ENCODE measurements at places on chromosomes 13 and 19.

- DNase-seq = no peak
Measured at GRCh38 chr13:30409886-30410704, 12.2 kb upstream of the UBE2L5 start.

GRCh38 chr13:96862999-96863398, 131.3 kb downstream of the OXGR1 start:
- no peak for DNase-seq

- DNase-seq = no peak
Measured at GRCh38 chr19:17107546-17108452, 32.2 kb downstream of the MYO9B start.

- peak; percentile 81 for DNase-seq
Measured at GRCh38 chr19:29524201-29524911, 1.4 kb upstream of the VSTM2B start.

- no peak for DNase-seq
Measured at GRCh38 chr19:10412257-10412977, 7.9 kb upstream of the PDE4A start.

- DNase-seq = no peak
Measured at GRCh38 chr13:80256352-80256932, 84.5 kb downstream of the SPRY2 start.

DNA sequence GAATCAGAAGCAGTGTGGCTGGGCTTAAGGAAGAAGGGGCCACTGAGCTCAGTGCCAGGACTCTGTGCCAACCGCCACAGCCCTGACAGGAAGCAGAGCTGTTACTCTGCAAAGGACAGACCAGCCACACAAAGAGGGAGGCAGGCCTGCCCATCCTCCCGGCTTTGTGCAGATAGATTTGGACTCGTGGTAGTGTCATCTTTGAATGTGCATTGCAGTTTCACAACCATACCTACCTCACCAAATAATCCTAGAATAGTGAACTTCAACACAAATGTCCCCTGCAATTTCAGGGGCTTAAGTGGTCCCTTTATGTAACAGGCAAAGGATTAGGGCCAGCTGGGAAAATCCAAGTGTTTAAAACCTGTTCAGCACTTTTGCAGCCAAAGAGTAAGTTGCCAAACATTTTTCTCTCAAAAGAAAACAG, 55.1 kb upstream of the CLDN10 start:
- peak; percentile 76 for DNase-seq

DNA sequence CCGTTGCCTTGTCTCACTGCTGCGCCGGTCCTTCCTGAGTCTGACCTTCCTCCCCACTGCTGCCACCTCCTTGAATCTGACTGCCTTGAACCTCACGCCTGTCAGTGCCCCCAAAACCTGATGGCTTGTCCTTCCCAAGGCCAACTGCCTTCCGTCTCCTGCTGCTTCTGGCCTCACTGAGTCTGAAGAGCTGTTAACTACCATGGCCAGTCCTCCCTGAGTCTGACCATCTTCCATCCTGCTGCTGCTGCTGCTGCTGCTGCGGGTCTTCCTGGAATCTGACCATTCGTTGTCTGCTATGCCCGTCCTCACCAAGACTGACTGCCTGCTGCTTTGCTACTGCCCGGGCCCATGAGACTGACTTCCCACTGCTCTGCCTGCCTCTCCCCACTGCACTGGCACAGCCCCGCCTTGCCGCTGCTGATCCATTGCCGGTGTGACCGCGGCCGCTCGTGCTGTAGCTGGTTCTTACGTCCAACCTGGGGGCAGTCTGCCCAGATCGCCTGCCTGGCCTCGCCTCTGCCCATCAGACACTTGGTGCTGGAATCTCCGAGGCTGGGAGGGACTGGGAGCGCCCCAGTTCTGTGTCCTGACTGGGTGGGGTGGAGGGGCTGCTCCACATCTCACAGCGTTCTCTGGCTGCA, 2.9 kb upstream of the RCN3 start:
- no peak for DNase-seq

- DNase-seq = no peak
Measured at GRCh38 chr19:23365222-23365621, 30.0 kb downstream of the ZNF91 start.

DNA sequence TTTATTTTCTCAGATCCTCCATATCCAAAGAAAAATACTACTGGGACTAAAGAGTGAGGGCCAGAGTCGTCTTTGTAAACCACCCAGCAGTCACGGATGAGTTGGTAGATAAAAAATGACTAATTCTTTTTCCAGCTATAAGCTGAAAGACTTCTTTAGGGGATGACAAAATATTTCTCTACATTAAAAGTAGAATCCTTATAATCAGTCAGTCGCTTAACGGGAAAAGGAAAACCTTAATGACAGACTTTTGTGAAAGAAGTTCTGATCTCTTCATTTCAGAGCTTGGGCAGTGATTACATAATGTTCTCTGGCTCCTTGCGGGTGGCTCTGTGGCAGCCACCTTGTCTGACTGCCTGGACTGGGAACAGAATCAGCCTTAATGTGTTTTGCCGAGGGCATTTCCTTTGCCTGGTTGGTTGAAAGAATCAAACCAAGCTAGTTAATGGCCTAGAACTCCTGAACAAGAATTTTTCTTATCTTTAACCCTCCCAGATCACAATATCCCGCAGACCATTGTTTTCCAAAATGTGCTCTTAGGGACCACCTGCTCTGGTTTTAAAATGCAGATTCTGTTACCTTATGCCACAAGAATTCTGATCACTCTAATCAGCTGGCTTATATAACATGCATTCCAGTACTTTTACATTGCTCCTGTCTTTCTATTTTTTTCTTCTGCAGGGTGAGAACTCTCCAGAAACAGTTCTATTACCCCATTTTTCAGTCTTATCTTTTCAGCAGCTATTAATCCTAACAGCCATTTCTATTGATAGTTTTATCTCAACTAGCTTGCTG, 2.5 kb downstream of the ITM2B start:
- DNase-seq = peak; percentile 58

DNA sequence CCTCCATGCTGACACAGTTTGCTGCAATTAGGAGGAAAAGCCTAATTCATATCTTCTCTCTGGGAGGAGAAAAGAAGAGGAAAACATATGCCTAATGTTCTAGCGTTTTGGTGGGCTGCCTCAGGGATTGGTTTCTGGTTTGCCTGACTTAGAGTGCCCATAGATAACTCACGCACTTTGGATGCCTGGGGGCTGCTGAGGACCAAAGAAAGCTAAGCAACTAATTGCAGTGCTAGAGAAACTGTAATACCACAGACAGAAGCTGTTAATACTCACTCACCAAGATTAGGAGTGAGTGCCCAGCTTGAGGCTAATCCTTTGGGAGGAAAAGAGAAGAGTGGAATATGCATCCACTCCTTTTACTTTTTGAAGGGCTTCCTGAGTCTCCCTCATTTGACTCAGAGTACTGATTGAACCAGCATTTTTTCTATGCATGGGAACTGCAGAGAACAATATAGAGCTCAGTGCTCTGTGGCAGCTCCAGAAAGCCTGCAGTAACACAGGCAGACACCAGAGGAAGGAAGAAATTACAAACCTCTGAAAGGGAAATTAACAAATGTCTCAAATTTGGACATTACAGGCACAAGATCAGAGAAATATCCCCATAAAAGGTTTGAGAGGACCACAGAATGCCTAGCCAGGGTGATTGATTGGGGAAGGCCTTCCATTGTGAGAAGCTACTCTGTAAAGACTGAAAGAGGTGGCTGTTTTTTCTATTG, 666.4 kb downstream of the OLFM4 start:
- no peak for DNase-seq

GRCh38 chr19:30373593-30373992, 1.4 kb downstream of the ZNF536 start:
- peak; percentile 80 for DNase-seq

- no peak for DNase-seq
Measured at GRCh38 chr13:50149214-50149613, 134.0 kb downstream of the KCNRG start.

DNA sequence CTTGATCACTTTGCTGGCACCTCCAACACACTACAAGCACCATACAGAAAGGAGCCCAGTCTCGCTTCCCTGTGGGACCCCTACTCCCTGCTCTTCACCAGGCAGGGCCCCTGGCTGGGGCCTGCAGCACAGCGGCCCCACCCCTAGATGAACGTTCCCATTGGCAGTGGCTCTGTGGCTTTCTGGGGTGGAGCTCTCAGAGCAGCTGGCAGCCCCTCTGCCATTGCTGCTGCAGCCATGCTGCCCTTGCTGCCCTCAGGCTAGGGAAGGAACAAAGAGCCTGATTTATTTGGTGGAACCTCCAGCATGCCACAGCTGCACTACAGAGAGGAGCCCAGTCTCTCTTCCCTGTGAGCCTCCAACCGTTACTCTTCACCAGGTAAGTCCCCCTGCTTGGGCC, 5.8 kb downstream of the SIGLEC6 start:
- no peak for DNase-seq

DNA sequence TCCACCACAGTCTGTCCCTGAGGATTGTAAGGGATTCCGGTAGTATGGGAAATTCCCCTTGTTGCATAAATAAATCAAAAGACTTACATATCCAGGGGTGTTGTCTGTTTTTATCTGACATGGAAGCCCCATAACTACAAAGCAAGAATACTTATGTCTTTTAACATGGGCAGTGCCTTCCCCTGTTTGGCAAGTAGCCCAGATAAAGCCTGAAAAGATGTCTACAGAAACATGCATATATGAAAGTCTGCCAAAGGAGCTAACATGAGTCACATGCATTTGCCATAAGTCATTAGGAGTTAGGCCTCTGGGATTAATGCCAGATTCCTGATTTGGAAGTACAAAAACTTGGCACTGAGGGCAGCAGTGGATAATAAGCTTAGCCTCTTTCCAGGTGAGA, 62.1 kb downstream of the ZNF737 start:
- no peak for DNase-seq

DNA sequence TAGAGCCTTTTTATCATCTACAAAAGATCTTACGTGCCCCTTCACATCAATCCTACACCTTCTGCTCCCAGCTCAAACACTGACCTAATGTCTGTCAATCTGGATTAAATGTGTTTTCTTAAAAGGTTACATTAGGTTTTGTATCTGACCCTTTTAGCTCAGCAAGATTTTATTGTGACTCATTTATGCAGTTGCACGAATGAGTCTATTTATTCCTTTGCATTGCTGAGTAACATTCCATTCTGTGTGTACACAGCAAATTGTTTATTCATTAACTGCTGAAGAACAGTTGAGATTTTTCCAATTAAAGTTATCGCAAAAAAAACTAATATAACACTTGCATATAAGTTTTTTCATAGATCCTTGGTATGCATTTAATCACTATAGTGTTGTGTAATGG, 253.9 kb upstream of the GPC6 start:
- DNase-seq = no peak

GRCh38 chr13:37561031-37561430, 37.5 kb downstream of the POSTN start:
- no peak for DNase-seq

DNA sequence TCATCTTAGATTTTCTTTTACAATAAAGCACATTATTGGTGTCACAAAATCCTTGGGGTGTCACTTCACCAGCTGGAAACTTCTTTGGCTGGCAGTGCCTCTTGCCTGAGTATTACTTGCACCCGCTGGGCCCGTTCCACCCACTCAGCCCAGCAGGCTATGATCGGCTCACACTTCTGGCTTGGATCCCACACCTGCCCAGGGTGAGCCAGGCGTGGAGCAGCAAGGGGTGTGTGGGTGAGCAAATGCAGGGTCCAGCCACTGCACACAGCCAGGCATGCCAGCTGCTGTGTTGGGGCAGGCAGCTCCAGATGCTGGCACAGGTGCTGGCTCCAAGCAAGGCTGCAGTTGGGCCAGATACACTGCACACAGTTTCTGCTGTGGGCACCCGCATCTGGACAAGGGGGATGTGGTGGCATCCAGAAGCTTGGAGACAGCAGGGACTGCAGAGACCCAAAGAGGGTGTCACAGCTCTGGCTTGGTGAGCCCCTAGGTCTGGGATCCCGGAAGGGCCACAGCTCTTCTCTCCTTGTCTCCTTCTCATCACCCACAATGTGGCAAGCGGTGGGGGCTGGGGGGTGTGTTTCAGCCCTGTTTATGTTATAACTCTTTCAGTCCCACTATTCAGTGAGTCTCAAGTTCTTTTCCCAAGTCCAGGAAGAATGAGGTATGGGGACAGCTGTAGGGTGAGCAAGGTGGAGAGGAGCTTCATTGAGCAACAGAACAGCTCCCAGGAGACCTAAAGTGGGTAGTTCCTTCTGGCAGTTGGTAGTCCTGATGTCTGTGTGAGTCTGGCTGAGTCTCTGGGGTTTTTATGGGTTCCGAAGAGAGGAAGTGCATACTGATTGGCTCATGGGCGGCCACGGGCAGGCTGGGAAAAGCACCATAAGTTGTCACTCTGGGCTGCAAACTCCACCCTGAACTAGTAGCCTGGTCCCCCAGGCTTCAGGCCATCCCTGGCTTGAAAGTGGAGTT, 25.3 kb upstream of the TBC1D4 start:
- DNase-seq = peak; percentile 14

GRCh38 chr13:95030821-95031343, 270.4 kb downstream of the ABCC4 start:
- no peak for DNase-seq

- no peak for DNase-seq
Measured at GRCh38 chr13:26380930-26381329, 127.0 kb downstream of the CDK8 start.

DNA sequence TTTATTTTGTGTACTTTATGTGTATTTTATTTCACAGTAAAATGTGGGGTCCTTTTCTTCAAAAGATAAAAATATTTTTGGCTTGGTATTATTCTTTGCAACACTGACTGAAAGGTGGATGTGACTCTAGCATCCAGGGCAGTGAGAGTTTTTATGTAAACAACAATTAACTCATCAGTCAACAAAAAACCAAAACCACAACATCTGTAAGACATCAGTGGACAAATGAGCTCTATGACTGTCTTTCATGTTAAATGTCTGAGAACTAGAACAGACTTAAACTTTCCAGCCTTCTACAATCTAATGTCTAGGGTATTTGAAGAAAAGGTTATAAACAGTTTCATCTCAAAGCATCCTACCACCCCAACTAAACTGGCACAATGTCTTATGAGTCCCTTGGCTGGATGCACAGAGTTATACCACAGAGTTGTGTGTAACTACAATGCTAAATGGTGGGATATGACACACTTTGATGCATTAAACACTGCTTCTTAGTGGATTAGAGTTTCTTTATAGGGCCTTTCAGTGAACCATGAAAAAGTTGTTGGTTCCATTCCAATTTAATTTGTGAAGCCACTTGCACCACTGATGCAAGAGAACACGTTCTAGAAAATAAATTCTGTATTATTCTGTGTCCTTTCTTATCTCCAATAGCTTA, 544.2 kb upstream of the KLF12 start:
- DNase-seq = no peak

DNA sequence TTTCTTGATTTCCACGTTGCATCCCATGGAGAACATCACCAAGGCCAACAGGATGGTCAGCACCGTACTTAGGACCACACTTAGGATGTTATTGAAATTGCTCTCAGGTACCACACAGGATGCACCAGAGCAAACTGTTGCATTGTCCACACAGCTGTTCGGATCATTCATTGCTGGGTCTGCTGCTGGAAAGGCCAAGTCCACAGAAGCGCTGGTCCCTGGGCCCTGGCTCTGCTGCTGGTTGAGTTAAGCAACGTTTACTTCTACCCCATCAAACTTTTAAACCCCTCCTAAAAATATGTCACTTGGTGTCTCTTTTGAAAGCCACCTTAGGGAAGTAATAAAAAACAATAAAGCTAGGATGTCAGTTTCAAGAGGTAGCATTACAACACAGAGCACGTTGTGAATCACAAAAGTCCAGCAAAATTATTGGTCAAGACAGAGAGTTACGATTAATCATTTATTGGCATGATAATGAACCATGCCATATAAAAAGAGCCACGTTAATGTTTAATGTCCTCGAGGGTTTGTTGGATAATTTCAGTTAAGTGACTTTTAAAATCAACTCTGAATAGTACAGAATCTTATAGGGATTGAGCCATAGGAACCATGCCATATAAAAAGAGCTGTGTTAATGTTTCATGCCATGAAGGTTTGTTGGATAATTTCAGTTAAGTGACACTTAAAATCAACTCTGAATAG, at the start of gene SLC10A2:
TSS of gene SLC10A2 (minus strand) at position 339 of the 702 bp plus-strand sequence. CDS start at position 171, 168 bp downstream.
- DNase-seq = no peak
